Placental pericyte (primary cell): ENCODE measurements at places on chromosomes 11 and 22. TPM values are rescaled to one million over a fixed set of nuclear protein-coding genes. Genes with fewer than 3 reads are reported as not detected.

Gene PNPLA5
- not detected in 2 replicates for total RNA-seq

Gene SNX32
- total RNA-seq, result 0.44 TPM in 1 of 2 replicates, not detected in the other

Gene TMEM191C
- total RNA-seq, result 0.88 and 3.6 TPM in 2 replicates

Gene NLRP14
- 0.14 TPM in 1 of 2 replicates, not detected in the other for total RNA-seq

Gene TRMU
- total RNA-seq, result 22.8 and 37.8 TPM in 2 replicates

Gene RCOR2
- total RNA-seq, result 1.5 and 1.6 TPM in 2 replicates

Gene GPHA2
- not detected in 2 replicates for total RNA-seq

Gene ASPHD2
- 0.66 and 0.86 TPM in 2 replicates for total RNA-seq

Gene HOATZ
- total RNA-seq, result not detected in 2 replicates

Gene OVOL1
- not detected in 2 replicates for total RNA-seq

Gene IL17RA
- total RNA-seq, result 7.0 and 8.1 TPM in 2 replicates

Gene MS4A13
- not detected in 2 replicates for total RNA-seq

Gene MFRP
- not detected in 2 replicates for total RNA-seq

Gene KCNC1
- total RNA-seq, result not detected in 2 replicates

Gene ATP6V1E1
- 122 and 218 TPM in 2 replicates for total RNA-seq

Gene POU2AF1
- total RNA-seq, result not detected in 2 replicates

Gene HPX
- total RNA-seq, result 0.14 and 0.66 TPM in 2 replicates

Gene OR52H1
- total RNA-seq, result 0.22 and 1.0 TPM in 2 replicates

Gene SLC22A8
- total RNA-seq, result not detected in 2 replicates

Gene C11orf16
- total RNA-seq, result not detected in 2 replicates

Gene RABL2B
- 18.2 and 24.6 TPM in 2 replicates for total RNA-seq

Gene TUG1
- 57.8 and 76.6 TPM in 2 replicates for total RNA-seq

Gene MYO7A
- 0.14 and 0.22 TPM in 2 replicates for total RNA-seq

Gene P2RY2
- 0.22 and 0.57 TPM in 2 replicates for total RNA-seq

Gene KCNK4
- under 0.01 TPM in 1 of 2 replicates, not detected in the other for total RNA-seq

Gene GGTLC3
- total RNA-seq, result not detected in 2 replicates

Gene DEFB131B
- total RNA-seq, result not detected in 2 replicates

Gene PDGFD
- total RNA-seq, result 1.7 and 5.3 TPM in 2 replicates

Gene NECTIN1
- total RNA-seq, result 6.8 and 16.5 TPM in 2 replicates

Gene FADS1
- total RNA-seq, result 159 and 497 TPM in 2 replicates

Gene APOA1
- not detected in 2 replicates for total RNA-seq
